GM18507 (cell line): ENCODE measurements at places on chromosomes 3 and 15.

DNA sequence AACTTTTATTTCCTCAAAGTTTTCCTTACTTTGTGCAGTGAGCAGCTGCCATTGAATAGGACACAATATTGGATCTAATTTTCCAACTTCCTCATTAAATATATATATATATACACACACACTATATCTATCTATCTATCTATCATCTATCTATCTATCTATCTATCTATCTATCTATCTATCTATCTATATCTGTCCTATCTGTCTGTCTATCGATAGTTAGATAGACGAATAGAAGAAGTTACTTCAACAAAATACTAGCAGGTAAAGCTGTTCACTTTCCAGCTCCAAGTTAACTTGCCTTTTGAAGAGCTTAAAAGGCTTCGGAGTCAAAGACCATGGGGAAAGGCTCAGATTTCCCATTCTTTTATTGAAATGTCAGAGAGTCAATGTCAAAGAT lies 3.6 kb upstream of the DLG1 start:
- DNase-seq: no peak

GRCh38 chr3:179450901-179451264 lies 387 bp downstream of the GNB4 start:
- no peak for DNase-seq

DNA sequence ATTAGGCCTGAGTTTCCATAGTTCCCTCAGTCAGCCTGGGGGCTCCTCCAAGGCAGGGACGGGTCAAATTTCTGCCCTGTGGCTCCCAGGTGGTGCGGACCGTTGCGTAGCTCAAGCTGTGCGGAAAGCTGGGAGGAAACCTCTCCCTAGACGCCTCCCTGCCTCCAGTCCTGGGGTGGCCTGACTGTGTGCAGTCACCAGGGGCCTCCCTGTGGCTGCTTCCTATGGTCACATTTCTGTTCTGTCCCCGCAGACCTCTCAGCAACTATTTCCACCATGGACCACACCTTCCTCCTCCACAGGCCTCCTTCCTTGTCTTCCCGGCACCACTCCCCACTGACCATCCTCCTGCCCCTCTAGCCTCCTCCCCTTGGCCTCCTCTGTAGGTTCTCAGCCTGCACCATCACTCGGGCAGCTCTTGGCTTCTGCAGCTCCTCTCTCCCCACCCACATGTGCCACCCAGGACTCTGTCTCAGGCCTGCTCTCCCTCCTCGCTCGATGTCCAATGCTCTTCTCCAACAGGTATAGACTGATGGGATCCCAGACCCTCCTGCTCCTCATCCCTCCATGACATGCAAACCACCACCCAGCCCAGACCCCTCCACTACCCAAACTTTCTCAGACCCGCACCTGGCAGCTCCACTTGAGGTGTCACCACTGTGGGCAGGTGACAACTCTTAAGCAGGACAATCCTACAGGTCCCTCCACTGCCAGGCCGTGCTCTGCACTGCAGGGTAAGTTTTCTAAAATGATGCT lies 26.9 kb upstream of the SEC13 start:
- DNase-seq: no peak

- no peak for DNase-seq
These were observed 75.7 kb downstream of the IGF1R start for GRCh38 chr15:98724048-98724447.

DNA sequence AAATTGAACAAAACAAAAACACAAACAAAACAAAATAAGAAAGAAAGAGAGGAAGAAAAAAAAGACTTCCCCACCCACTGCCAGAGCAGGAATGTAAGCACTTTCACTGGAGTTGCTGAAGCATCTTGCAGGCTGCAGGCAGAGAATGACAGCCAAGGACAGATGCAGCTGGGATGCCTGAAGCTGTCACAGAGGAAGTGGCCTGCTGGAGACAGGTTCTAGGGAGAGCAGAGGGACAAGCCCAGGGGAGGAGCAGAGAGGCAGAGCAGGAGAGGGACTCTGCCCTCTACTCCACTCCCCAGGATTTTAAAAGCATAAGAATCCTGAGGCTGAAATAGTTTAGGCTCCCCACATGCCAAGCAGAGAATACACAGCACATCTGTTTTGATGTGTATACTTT lies 326.2 kb downstream of the TUSC7 start:
- no peak for DNase-seq

DNA sequence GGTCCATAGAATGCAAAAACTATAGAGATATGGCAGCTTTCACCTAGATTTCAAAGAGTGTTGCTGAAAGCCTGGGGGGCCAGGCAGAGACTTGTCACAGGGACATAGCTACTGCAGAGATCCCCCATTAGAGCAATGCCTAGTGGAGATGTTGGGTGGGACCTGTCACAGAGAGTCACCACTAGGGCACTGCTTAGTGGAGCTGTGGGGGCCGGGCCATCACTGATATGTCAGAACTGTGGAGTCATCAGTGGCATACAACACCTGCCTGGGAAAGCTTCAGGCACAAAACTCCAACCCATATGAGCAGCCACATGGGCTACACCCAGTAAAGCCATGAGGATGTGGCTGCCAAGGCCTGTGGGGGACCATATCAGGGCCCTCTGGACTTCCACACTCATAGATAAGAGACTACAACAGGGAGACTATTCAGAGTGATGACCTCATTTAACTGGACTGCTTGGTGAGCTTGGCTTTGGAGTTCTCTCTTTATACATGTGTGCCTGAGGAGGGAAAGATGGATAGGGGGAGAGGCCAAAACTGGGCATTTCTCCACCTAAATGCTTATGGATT lies 176.3 kb downstream of the ZNF621 start:
- no peak for DNase-seq

GRCh38 chr3:73101881-73102280 lies 40.4 kb downstream of the EBLN2 start:
- no peak for DNase-seq

GRCh38 chr3:76222201-76222600 lies 436.9 kb upstream of the ZNF717 start:
- DNase-seq: no peak

DNA sequence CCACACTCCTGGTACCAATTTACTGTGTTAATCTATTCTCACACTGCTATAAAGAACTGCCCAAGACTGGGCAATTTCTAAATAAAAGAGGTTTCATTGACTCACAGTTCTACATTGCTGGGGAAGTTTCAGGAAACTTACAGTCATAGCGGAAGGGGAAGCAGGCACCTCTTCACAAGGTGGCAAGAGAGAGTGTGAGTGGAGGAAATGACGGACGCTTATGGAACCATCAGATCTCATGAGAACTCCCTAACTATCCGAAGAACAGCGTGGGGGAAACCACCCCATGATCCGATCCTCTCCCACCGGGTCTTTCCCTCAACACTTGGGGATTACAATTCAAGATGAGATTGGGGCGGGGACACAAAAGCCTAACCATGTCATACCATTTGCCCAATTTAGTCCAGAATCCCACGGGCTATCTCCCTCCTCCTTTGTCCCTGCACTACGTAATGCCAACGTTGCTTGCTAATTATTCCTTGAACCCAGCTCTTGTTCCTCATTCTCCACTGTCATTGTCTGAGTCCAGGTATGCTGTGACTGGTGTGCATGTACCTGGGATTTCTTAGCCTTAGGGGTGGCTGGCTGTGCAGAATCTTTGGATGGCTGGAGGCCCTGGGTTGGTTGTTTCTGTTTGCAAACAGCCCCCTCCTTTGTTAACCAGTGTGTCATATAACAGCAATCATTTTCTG lies 3.4 kb downstream of the PIGZ start:
- no peak for DNase-seq

DNA sequence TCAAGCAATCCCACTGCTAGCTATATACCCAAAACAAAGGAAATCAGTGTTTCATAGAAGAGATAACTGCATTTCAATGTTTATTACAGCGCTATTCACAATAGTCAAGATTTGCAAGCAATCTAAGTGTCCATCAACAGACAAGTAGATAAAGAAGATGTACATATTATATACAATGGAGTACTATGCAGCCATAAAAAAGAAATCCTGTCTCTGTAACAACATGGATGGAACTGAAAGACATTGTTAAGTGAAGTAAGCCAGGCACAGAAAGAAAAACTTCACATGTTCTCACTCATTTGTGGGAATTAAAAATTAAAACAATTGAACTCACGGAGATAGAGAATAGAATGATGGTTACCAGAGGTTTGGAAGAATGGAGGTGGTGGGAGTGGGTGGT lies 89.2 kb downstream of the LSAMP start:
- no peak for DNase-seq

DNA sequence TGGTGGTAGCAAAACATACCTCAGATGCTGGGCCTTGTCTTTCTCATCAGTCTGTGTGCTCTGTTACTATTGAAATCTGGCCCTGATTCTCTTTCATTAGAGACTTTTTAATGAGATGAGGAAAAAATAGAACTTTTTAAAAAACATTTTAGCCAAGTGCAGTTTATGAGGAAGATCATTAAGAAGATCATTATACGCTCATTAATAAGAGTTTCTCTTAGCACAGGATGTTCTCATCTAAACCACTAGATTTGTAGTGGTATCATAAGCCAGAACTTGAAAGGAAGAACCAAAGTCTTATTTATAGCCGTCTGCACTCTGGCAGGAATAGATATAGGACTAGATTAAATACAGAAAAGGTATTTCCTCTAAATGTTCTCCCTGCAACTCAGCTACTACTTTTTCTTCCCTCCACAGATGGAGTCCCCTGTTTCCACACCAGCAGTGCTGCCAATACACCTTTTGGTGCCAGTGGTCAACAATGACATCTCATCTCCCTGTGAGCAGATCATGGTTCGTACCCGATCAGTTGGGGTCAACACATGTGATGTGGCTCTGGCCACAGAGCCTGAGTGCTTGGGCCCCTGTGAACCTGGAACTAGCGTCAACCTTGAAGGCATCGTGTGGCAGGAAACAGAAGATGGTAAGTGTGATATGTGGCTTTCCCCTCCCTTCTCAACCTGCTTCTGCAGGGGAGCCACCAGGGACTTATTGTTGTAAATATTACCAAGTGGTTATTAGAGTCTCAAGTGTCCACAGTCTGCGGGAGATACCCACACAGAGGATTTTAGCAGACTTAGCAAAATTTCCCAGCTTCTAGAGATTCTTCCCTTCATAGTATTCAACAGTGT lies 152.8 kb downstream of the RBPMS2 start:
- DNase-seq: no peak

DNA sequence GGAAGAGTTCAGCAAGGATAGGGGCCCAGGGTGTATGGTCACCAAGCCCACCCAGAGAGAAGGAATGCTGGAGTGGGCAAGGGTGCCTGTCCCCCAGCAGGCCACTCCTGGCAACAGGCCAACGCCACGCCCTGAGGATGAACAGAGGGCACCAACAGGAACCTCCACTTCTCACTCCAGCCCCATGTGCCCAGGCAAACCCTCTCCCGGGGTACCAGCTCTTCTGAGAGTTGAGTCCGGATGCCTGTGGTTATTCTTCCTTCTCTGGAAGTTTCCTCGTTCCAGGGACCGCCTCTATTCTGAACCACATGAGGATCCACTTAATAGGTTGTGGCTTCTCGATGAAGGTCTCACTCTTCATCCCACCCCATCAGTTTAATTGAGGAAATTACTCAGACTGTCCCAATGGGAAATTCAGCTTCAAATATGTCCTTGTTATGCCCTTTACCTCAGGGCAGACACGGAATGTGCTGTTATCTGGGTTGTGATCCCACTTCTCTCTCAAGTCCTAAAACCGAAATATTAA lies 114.3 kb downstream of the LIPC start:
- DNase-seq: no peak

DNA sequence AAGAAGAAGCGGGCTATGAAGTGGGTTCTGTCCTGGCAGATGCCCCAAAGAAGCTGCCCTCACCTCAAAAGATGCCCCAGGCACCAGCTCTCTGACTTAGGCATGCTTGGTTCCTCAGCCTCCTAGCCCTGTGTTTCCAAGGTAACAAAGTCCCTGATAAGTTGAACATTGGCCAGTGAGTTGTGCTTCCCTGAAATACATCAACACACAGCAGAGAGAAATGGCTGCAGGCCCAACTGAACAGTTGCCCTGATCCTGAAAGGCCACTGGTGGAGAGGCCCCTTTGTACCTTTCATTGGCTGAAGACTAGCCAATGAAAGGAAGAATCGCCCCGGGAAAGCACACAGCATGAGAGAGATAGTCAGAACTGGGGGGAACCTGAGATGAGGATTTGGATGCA lies 169.9 kb upstream of the CTNNB1 start:
- DNase-seq: no peak

- no peak for DNase-seq
These were observed 67.5 kb downstream of the KCNMB2 start for GRCh38 chr3:178603735-178604134.

DNA sequence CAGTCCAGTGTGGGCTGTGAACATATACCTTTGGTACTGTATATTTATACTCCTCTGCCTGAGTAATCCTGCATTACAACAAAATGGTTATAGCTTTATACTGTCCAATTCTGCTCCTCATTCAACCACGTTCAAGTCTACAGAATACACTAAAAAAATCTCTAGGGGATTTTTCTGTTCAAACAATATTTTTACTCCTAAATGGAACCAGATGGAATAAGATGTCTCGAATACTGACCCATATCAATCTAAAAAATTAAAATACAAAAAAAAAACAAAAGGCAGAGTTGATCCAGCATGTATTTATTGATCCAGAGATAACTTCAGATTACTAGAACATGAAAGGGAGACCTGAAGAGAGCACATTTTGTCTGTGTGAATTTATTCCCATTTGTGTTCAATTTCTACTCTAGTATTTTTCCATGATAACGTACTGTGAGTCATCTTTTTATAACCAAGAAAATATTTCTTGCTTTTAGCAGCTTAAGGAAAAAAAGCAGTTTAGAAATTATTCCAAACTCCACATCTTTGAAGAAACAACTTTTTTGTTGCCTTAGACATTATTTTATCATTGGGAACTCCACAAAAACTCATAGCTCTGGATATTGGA lies 910.7 kb downstream of the TBL1XR1 start:
- no peak for DNase-seq

- DNase-seq: no peak
These were observed 399.7 kb upstream of the NR2F2 start for GRCh38 chr15:95930659-95931375.

DNA sequence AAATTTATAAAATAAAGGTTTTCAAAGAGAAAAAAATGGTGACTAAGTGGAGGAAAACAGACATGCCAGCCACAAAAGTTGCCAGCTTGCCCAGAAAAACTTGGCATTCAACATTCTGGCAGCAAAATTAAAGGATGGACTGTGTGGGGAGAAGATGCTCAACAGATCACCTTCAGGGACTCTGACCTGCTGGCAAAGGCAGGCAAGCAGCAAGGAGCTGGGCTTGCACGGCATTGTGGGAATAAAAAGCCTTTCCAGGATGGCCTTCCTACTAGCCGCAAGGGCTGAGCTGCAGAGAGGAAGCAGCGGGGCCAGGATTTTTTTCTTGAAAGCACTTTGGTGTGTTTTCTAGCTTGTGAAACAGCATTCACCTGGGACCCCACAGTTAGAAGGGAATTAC lies 101.9 kb upstream of the CACNA2D3 start:
- no peak for DNase-seq

GRCh38 chr3:101629219-101629618 lies 47.7 kb downstream of the ZBTB11 start:
- no peak for DNase-seq
